Upper lobe of left lung (tissue), 6 donors: ENCODE measurements at places on chromosomes 1 and 21. TPM values are rescaled to one million over a fixed set of nuclear protein-coding genes. Genes with fewer than 3 reads are reported as not detected.

Gene GSTM2
- total RNA-seq, result 46.3 TPM

Gene TCP10L
- not detected for total RNA-seq

Gene ARHGAP29
- 43.8 TPM for total RNA-seq

GRCh38 chr1:205137901-205138300, 16.1 kb upstream of the RBBP5 start:
- no peak for DNase-seq
- no peak overlapping the region for H3K27ac ChIP-seq
- H3K27me3 ChIP-seq, result no peaks in the 10 kb centered on the region
- H3K4me1 ChIP-seq, result peaks cover 8% of the 10 kb centered on the region
- no peak overlapping the region for H3K4me3 ChIP-seq
- no peaks in the 10 kb centered on the region for H3K36me3 ChIP-seq

- no peak for DNase-seq
- H3K27ac ChIP-seq, result no peak overlapping the region
- no peaks in the 10 kb centered on the region for H3K4me1 ChIP-seq
These were observed 330.2 kb upstream of the FMN2 start for GRCh38 chr1:239761509-239761908.

DNA sequence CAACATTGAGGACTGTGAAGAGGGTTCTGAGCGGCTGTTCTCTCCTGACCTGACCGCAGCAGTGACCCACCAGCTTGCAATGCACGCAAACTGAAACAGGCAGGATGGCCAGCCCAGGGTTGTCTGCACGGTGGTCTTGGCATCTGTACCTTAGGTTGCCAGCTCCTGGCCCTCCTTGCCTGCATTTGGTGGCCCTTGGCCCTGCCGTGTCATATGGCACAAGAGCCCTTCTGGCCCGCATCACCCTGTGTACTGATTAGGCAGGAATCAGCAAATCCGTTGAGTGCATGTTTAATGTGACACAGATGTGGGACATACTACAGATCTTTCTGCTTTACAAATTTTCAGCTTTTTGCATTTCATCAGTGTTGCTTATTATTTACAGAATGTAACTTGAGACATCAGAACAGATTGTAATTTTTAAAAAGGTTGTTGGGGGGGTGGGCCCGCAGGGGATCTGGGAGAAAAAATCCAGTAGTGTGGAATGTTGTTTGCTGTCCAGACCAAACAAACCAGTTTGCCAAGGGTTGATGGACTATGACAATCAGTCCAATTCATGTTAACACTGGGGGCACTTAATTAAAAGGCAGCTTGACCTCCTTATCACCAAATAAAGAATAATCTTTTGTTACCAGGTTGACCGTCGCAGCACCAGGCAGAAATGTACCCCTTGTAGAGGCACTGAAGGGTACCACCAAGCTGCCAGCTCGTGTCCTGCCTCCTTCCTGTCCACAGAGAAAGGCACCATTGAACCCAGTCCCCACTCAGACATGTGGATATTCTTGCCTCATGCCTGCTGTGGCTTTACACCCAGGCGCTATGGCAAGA, 132.6 kb downstream of the DHRS3 start:
- H3K36me3 ChIP-seq, result no peaks in the 10 kb centered on the region
- no peak for DNase-seq
- H3K27ac ChIP-seq, result peak overlapping the region; percentile 33
- no peaks in the 10 kb centered on the region for H3K27me3 ChIP-seq
- H3K4me3 ChIP-seq, result no peak overlapping the region

DNA sequence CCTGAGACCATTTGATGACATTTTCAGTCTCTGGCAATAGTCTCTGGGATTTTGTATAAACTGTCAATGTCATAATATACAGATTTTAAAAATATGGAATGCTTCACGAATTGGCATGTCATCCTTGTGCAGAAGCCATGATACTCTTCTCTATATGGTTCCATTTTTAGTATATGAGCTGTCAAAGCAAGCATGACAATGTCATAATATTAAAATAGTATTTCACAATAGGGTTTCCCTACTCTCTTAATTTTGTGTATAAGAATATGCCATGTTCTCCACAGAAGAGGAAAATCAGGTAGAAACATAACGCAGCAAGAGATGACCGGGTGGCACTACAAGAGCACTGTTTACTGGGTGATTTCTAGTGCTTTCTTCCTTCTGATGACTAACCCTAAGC, 8.3 kb upstream of the DIPK1A start:
- no peak overlapping the region for H3K4me3 ChIP-seq
- peaks cover 7% of the 10 kb centered on the region for H3K4me1 ChIP-seq
- no peaks in the 10 kb centered on the region for H3K27me3 ChIP-seq

- H3K4me3 ChIP-seq, result no peak overlapping the region
- DNase-seq, result no peak
- H3K27ac ChIP-seq, result no peak overlapping the region
- H3K4me1 ChIP-seq, result peaks cover 11% of the 10 kb centered on the region
These were observed 40.8 kb downstream of the DSTYK start for GRCh38 chr1:205170532-205171269.

DNA sequence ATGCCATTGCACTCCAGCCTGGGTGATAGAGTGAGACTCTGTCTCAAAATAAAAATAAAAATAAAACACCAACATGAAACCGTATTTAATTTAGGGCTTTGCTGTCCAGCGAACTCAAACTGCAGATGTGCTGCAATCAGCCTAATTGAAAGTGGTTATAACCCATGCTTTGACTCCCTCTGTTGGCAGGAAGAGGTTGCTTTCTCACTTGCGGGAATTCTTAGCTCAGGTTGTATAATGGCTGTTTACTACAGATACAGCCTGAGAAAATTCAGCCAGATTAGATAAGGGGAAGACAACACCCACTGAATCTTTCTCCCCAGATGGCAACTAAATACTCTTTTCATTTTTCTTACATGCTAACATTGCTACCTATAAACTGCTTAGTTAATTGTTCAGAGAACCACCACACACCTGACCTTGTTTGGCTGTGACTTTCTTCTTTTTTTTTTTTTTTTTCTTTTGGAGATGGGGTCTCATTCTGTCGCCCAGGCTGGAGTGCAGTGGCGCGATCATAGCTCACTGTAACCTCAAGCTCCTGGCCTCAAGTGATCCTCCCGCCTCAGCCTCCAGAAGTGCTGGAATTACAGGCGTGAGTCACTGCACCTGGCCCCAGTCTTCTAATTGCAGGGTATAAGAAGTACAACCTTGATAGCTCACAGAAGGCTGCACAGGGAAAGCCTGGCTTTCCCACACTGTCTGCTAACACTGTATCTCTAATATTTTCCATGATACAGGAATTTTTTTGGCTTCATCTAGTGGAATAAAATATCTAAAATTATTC, 34.6 kb downstream of the DNTTIP2 start:
- no peaks in the 10 kb centered on the region for H3K36me3 ChIP-seq
- H3K27ac ChIP-seq, result peak overlapping the region; percentile 97
- peaks cover 27% of the 10 kb centered on the region for H3K4me1 ChIP-seq
- no peak overlapping the region for H3K4me3 ChIP-seq
- H3K27me3 ChIP-seq, result no peaks in the 10 kb centered on the region

GRCh38 chr1:100458661-100459357, 79.1 kb upstream of the GPR88 start:
- no peaks in the 10 kb centered on the region for H3K36me3 ChIP-seq
- no peak overlapping the region for H3K4me3 ChIP-seq
- H3K27me3 ChIP-seq, result no peaks in the 10 kb centered on the region
- DNase-seq, result no peak
- peaks cover 8% of the 10 kb centered on the region for H3K4me1 ChIP-seq
- H3K27ac ChIP-seq, result no peak overlapping the region

DNA sequence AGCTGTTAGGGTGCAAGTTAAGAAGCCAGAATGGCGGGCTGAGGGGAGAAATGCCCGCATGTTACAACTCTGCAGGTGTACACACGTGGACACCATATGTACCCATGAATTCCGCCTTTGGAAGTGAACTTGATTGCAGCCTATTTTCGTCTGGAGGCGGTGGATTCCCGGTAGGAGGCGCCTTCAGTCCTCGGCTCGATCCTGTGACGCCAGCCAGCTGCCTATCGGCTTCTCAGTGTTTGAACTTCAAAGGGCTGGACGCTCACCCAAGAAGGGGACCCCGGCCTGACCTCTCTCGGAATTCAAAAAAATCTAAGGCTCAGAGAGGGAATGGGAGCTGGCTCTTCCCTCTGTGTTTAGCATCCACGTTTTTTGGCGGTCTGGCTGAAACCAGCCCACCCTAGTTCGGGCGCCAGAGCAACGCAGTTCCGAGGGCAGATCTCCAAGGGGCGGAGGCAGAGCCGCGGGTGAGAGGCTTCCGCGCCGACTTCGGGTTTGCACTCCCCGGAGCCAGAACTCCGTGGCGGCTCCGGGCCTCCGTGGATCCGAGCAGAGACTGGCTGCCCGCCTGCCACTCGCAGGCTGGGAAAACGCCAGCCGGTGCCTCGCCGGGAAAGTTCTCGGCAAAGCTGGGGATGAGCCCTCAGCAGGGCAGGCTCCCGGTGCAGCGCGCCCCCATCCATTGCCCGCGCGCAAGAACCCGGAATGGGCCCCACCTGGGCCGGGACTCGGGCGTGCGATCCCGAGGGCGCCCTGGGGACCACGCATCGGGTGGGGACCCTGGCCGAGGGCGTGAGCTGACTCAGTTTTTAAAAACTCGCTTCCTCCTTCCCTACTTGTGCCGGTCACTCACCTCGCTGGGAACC, 996 bp upstream of the TMEM51 start:
- DNase-seq, result peak; percentile 90
- H3K36me3 ChIP-seq, result no peaks in the 10 kb centered on the region
- H3K27me3 ChIP-seq, result peaks cover 4% of the 10 kb centered on the region
- peaks cover 47% of the 10 kb centered on the region for H3K4me1 ChIP-seq
- H3K4me3 ChIP-seq, result peak overlapping the region; percentile 36
- H3K27ac ChIP-seq, result peak overlapping the region; percentile 90

GRCh38 chr1:225063722-225064121, 134.2 kb downstream of the DNAH14 start:
- H3K4me3 ChIP-seq, result no peak overlapping the region
- H3K4me1 ChIP-seq, result no peaks in the 10 kb centered on the region
- no peaks in the 10 kb centered on the region for H3K36me3 ChIP-seq
- no peak overlapping the region for H3K27ac ChIP-seq
- no peaks in the 10 kb centered on the region for H3K27me3 ChIP-seq

- no peak overlapping the region for H3K27ac ChIP-seq
- H3K36me3 ChIP-seq, result no peaks in the 10 kb centered on the region
- DNase-seq, result no peak
- no peak overlapping the region for H3K4me3 ChIP-seq
- H3K4me1 ChIP-seq, result no peaks in the 10 kb centered on the region
These were observed 197.8 kb downstream of the MATN1 start for GRCh38 chr1:30525631-30525970.

DNA sequence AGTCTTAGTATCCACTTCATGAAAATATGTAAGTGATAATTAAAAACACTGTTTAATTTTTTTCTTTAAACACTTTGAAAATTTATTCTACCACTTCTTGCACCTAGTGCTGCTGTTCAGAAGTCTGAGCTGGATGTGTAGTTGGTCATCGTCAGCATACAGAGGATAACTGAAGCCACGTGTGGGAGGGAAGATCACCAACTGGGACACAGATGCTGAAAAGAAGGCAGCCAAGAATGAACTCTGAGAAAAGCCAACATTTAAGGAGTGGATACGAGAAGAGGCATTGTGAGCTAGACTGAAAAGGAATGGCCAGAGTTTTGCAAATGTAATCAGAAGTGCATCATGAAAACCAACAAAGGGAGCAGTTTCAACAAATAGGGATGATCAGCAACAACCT, 24.6 kb upstream of the CLCA4 start:
- H3K36me3 ChIP-seq, result no peaks in the 10 kb centered on the region
- H3K4me1 ChIP-seq, result no peaks in the 10 kb centered on the region
- H3K27me3 ChIP-seq, result no peaks in the 10 kb centered on the region
- no peak overlapping the region for H3K4me3 ChIP-seq
- H3K27ac ChIP-seq, result no peak overlapping the region
- no peak for DNase-seq

DNA sequence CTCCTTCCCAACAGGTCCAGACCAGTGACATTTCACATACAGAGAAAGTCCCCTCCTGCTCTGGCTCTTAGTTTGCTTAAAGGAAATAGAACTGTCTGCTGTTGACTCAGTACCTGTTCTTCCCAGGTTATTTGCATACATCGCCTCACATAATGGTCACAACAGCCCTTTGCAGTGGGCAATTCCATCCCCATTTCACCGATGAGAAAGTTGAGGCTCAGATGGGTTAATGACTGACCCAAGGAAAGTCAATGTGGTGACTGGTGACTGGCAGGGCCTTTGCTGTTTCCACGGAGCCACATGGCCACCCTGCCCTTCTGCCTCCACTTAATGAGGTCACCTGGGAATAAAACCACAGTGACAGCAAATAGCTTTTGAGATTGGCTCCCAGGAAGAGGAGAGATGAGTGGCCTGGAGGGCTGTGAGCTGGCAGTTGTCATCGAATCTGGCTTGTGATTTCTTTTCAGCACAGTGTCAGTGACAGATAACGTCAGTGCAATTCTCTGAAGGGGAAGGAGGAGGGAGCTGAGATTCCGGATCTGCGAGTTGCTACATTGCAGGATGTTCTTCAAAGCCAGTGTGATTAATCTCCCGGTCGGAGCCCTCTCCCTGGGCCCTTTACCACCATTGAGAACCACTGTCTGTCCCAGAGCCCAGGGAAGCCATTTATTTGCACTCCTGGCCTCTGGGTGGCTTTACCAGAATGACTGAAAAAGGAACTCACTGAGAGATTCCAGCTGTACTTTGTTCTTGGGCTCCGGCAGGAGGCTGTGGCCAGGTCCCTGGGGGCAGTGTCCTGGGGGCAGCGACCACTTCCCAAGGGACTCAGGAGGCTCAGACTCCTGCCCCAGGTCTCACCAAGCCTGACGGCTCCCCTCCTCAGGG, 117.2 kb downstream of the CNIH3 start:
- no peak overlapping the region for H3K27ac ChIP-seq
- H3K36me3 ChIP-seq, result no peaks in the 10 kb centered on the region
- peak; percentile 23 for DNase-seq
- H3K27me3 ChIP-seq, result no peaks in the 10 kb centered on the region
- no peaks in the 10 kb centered on the region for H3K4me1 ChIP-seq

GRCh38 chr1:15446212-15446611, 8.0 kb downstream of the CTRC start:
- H3K36me3 ChIP-seq, result no peaks in the 10 kb centered on the region
- no peaks in the 10 kb centered on the region for H3K4me1 ChIP-seq
- no peak overlapping the region for H3K27ac ChIP-seq
- no peak overlapping the region for H3K4me3 ChIP-seq

DNA sequence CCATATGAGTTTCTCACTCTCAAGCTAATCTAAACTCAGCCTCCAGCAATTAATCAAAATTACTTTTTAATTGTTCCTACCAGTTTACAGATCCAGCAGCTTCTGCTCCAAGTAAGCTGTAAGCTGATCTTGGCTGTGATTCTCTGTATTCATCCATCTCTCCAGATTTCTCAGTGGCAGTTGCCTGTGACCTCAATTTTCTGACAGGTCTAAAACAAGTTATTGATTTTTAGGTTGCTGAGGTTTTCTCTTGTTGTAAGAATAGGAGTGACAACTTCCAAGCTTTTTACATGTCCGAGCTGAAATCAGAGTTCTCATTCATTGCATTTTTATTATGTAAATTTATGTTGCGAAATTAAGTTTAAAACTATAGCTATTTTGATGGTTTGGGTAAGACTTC, 1044.4 kb downstream of the PLA2G4A start:
- no peaks in the 10 kb centered on the region for H3K36me3 ChIP-seq
- no peaks in the 10 kb centered on the region for H3K4me1 ChIP-seq
- DNase-seq, result no peak
- H3K27me3 ChIP-seq, result no peaks in the 10 kb centered on the region
- no peak overlapping the region for H3K27ac ChIP-seq
- no peak overlapping the region for H3K4me3 ChIP-seq
